Stimulated activated CD8-positive, alpha-beta memory T cell treated with anti-CD3 and anti-CD28 coated beads, Interleukin-12 subunit alpha, Interleukin-12 subunit beta, amount 100 ng/mL, for 1 hour (primary cell): ENCODE measurements at places on chromosomes 7 and 10.

DNA sequence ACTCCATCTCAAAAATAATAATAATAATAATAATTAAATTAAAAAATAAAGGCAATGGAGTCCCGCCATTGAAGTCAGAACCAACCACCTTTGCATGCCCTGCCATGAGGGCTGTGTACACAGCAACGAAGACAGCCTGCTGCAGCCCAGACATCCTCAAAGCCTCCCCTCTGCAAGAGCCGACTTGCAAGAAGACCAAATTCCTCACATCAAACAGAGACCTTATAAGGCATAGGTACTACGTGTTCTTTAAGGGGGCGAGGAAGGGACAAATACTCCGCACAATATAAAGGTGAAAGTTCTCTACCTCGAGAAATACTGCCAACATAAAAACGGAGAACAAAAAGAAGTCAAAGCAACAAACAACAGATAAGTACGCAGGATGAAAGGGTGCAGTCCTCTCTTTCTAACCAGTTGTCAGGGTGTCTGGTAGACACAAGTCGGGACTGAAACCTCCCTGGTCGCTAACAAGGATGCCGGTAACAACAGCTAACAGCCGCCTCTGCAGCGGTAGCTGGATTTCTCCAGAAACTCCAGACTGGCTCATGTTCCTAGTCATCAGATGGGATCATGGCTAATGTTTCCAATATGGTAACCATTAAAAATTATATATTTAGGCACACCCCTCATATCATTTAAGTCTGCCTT is 23.6 kb downstream of the FGFR2 start:
- DNase-seq = no peak

DNA sequence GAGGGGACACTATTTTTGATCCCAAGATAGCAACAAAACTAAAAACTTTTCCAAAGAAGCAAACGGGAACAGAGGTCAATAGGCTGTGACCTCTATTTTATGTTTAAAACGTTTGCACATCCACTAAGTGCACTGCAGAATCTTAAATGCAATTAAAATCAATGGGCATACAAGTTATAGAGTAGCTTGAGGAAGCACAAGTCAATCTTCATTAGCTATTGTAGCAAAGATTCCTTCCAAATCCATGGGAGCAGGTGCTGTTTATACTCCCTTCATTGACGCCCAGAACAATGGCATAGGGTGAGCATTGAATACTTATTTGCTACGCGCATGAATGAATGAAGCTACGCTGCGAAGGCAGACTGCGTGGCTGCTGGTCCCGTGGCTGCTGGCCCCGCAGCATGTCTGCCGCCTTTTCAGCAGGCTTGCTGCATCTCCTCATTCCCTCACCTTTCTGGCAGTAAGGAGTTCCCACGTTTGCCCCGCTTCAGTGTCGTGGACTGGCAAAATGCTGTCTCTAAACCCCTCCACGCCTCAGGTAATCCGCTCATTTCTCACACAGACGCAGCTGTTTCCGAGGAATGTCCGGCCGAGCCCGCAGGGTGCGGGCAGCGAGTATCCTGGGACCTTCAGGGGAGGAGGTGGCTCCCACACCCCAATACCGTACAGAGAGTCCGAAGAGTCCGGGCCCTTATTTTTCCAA is 754 bp upstream of the PHYHIPL start:
- DNase-seq = no peak

DNA sequence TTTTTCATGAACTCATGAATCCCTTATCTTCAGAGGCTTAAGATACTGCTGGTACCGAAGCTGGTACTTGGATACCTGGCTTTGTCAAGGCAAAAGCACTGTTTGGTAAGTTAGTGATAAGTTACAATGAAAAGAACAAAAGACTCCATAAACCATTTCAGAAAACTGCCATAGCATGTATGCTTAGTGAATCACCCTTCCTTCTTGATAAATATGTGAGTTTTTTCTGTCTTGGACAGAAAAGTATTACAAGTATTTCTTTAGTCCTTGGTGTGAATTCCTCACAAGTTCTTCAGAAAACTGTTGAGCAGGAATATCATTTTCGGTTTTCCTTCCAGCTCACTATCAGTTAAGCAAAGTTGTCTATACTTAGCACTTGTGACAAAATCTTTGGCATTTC is 25.6 kb downstream of the PUS7 start:
- no peak for DNase-seq

- no peak for DNase-seq
Measured at GRCh38 chr7:101108961-101109360, 17.9 kb upstream of the SERPINE1 start.

DNA sequence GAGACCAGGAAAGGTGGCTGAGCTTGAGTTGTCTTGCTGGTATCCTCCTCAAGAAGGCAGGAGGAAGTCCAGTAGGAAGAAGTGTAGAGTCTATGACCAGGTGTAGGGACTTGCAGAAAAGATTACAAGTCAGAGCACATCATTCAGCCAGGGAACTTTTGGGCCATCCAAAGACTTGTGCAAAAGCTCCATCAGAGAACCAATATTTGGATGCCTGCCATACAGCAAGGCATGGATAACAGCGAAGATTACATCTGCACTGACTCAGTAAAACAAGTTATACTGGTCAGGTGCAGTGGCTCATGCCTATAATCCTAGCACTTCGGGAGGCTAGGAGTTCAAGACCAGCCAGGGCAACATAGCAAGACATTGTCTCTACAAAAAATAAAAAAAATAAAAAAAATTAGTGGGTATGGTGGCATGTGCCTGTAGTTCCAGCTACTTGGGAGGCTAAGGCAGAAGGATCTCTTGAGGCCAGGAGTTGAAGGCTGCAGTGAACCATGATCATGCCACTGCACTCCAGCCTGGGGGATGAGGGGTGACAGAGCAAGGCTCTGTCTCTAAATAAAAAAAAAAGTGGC is 13.2 kb upstream of the NMT2 start:
- no peak for DNase-seq

DNA sequence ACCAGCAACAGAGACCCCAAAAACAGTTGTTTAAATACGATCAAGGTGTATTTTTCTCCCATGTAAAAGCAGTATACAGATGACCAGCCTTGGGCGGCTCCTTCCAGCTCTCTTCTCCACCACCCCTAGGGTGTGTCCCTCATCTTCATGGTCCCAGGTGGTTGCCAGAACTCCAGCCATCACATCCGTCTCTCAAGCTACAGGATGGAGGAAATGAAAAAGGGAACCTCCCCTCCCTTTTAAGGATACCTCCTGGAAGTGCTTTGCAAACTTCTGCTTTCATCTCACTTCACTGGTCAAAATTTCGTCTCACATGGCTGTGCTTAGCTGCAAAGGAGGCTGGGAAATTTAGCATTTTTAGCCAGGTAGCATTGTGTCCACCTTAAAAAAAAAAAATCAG is 59.3 kb downstream of the C10orf105 start:
- DNase-seq = no peak

DNA sequence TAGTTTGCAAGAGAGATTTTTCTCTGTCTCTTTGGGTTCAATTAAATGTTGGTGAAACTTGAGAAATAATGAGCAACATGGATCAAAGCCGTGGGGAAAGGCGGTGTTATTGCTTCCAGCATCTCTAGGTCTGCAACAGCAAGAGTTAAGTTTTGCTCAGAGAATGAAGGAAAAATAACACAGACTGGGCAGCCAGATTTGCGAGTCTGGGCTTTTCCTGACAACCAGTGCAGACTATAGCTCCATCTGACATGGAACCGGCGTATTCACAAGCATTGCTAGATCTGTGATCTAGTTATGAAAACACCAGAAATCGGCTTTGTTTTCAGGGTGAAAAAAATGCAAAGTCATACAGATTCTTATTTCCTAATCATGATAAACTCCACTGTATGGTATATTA is 110.4 kb downstream of the CAMK1D start:
- DNase-seq = no peak

DNA sequence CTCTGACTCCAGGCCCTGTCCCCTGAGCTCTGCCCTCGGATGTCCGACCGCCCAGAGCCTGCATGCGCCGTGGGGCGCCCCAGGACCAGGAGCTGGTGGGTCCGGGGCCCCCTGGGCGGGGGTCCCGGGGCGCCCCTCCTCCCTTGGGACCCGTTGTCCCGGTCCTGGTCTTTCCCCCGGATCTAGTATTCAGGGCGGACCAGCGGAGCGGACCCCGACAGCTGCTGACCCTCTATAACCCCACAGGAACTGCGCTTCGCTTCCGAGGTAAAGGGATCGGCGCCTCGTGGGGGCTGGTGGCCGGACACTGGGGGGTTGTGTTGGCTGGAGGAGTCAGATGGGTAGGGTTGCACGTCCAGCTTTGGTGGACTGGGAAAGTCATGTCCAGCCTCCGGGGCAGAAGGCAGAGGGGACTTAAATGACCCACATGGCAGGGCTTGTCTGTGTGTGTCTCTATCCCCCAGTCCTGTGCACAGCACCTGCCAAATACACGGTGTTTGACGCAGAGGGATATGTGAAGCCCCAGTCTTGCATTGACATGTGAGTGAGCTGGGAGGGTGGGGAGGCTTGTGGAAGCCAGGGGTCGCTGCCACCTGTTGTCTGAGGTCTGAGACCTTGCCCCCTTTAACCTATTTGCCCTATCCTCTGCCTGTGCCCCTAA is 520 bp downstream of the MOSPD3 start:
- no peak for DNase-seq

DNA sequence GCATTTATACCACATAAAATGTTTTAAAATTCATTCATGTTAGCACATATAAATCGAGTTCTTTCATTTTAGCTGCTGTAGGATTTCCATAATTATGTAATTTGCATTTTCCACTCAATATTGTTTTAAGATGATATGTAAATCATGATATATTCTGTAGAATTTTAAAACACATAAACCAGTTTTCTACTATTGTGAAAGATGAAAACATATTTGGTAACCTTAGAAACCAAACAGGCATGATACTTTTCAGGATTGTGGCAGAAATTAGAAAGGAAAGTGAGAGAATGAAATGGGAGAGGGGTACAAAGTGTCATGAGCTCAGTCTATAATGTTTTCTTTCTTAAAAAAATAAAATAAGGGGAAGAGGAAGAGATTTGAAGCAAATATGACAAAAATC is 269.3 kb downstream of the PPP1R3A start:
- DNase-seq = no peak

DNA sequence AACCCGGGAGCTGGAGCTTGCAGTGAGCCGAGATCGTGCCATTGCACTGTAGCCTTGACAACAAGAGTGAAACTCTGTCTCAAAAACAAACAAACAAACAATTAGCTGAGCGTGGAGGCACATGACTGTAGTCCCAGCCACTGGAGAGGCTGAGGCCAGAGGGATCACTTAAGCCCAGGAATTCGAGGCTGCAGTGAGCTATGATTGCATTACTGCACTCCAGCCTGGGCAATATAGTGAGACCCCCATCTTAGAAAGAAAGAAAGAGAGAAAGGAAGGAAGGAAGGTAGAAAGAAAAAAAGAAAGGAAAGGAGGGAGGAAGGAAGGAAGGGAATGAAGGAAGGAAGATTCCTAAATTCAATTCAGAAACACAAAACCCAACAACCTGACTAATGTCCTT is 141.3 kb upstream of the TNRC18 start:
- no peak for DNase-seq

- no peak for DNase-seq
Measured at GRCh38 chr10:77504873-77505257, 132.7 kb downstream of the KCNMA1 start.

DNA sequence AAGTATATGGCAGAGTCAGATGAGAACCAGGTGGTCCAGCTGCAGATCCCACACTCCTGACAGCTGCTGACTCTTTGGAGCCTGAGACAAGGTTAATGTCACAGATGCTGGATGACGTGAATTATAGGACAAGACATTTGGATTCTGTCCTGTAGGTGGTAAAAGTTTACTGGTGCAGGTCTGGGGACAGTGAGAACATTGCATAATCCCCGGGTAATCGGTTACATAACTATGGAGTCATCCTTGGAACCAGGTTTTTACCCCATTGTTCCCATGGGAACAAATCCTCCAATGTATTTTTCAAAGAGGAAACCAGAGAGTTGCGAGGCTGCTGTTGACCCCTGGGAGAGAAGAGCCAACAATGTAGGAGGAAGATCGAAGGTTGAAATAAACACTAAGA is 27.5 kb upstream of the ZCCHC24 start:
- no peak for DNase-seq

DNA sequence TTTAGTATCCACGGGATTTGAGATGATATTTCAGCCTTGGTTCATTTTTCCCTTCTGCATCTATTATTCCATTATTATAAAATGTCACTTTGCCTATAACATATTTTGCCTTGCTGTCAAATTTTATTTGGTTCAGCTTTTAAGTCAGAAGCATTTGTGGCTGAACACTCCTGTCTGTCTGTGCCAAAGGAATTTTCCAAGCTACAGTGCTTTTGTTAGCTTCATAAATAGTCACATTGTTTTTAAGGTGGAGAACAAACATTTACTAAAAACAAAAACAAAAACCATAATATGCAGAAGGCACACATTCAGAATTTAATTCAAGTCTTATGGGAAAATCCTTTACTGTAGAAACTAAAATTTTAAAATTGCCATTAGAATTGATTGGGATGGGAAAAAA is 33.8 kb upstream of the ELMO1 start:
- no peak for DNase-seq

- DNase-seq = no peak
Measured at GRCh38 chr10:15695852-15696251, 23.9 kb downstream of the ITGA8 start.

DNA sequence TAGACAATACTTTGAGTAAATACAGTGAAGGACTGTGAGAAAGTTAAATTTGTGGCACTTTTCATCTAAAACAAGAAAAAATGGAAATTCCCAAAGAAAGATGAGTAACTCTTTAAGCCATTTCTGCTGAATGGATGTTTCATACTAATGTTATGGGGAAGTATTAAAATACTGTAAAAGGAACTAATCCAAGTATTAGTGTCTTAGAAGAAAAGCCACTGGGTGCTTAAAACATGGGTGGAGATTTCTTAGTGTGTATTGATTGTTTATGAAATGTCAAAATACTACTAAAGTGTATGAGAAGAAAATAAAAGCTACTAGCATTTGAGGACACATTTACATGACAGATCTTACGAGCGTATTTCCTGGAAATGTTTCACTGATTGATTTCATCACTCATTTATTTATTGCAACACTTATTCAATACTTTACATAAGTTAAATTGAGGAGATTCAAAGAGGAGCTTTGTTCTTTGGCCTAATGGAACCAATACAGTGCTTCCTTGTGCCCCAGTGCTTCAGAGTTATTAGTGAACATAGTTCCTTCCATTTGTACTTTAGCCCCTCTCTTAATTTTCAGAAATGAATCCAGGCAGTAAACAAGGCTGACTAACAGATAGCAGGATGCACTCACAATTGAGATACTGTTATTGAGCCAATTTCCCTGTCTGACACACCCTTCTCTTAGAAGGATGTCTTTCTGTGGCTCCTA is 155.5 kb upstream of the AHR start:
- DNase-seq = no peak

DNA sequence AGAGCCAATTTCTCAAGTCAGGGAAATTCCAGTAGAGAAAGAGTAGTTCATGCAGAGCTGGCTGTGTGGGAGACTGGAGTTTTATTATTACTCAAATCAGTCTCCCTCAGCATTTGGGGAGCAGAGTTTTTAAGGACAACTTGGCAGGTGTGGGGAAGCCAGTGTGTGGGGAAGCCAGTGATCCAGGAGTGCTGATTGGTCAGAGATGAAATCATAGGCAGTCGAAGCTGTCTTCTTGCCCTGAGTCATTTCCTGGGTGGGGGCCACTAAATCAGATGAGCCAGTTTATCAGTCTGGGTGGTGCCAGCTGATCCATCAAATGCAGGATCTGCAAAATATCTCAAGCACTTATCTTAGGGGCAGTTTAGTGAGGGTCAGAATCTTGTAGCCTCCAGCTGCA is 194.6 kb upstream of the NRG3 start:
- no peak for DNase-seq
